Activated CD4-positive, alpha-beta T cell treated with anti-CD3 and anti-CD28 coated beads, Interleukin-2, amount 10 ng/mL, durations not matched to agents 7 days and 5 days (primary cell): ENCODE measurements at places on chromosomes 12 and 14. TPM values are rescaled to one million over a fixed set of nuclear protein-coding genes. Genes with fewer than 3 reads are reported as not detected.

GRCh38 chr14:54169254-54169924 lies 212.8 kb upstream of the BMP4 start:
- DNase-seq = no peak

GRCh38 chr14:21993837-21994236 lies 320.2 kb upstream of the OR4E1 start:
- DNase-seq = no peak

GALNT8 gene
- 1.0 TPM for total RNA-seq

PPP1R1A gene
- not detected for total RNA-seq

APOLD1 gene
- total RNA-seq = 14.4 TPM

HOXC11 gene
- total RNA-seq = not detected
